Urothelium cell line (cell line): ENCODE measurements at places on chromosomes 2 and 18.

DNA sequence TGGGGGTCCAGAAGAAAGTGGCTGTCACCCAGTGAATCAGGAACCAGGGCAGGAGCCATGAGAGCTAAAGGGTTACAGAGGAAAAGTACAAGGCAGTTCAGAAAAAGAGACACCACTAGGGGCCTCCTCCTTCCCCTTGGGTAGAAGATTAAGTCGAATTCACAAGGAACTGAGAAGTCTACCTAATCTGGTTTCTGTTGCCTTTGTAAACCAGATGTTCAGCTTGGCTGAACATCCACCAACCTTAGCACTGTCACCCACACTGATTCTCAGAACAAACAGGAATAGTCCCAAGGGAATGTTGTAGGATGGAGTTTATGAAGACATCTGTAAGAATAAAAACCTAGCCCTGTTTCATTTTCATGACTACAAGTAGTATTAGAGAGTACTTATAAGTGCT lies 90.4 kb upstream of the NOSTRIN start:
- no peak for DNase-seq

DNA sequence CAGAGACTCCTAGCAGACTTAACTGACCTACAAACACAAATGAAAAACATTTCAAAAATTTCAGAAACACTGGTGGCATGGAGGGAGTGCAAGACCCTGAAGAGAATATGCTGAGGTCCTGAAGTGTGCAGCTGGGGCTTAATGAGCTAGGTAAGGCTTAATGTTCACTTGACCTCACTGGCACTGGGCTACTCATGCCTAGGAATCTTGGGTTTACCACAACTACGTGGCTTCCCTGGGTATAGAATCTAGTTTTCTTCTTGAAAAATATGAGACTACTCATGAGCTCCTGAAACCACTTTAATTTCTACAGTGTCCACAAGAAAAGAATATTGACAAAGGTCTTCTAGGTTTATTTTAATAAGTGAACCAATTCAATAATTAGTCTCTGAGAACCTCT lies 139.8 kb downstream of the HNMT start:
- no peak for DNase-seq

- no peak for DNase-seq
These were observed 81.7 kb downstream of the BCL2L11 start for GRCh38 chr2:111202266-111203040.

DNA sequence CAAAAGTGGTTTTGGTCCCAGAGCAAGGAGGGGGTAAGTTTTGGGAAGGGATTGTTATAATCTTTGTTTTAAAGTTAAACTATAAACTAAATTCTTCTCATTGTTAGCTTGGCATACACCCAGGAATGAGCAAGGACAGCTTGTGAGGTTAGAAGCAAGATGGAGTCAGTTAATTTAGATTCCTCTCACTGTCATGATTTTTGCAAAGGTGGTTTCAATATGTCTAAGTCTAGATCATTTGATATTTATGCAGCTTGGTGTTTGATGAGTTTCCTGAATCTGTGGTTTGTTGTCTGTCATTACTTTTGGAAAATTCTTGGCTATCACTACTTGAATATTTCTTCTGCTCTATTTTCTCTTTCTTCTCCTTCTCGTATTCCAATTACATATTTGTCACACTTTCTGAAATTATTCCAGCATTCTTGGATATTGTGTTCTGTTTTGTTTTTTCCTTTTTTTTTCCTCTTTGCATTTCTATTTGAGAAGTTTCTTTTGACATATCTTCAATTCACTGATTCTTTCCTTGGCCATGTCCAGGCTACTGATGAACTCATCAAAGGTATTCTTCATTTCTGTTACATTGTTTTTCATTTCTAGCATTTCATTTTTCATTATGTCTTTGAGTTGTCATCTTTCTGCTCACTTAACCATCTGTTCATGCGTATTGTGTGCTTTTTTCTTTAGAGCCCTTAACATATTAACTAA lies 5.1 kb downstream of the SP140 start:
- no peak for DNase-seq

- no peak for DNase-seq
These were observed 2.3 kb downstream of the IMPA2 start for GRCh38 chr18:11983592-11983991.

- DNase-seq = no peak
These were observed 95.3 kb upstream of the FAM136A start for GRCh38 chr2:70397186-70397585.

- DNase-seq = no peak
These were observed 71.9 kb downstream of the VWC2L start for GRCh38 chr2:214482728-214483127.

GRCh38 chr2:65153515-65153914 lies 23.6 kb upstream of the RAB1A start:
- no peak for DNase-seq

- no peak for DNase-seq
These were observed 93.2 kb downstream of the USP40 start for GRCh38 chr2:233473386-233473791.

GRCh38 chr18:78813936-78814710 lies 165.5 kb upstream of the SALL3 start:
- DNase-seq = peak; percentile 43

DNA sequence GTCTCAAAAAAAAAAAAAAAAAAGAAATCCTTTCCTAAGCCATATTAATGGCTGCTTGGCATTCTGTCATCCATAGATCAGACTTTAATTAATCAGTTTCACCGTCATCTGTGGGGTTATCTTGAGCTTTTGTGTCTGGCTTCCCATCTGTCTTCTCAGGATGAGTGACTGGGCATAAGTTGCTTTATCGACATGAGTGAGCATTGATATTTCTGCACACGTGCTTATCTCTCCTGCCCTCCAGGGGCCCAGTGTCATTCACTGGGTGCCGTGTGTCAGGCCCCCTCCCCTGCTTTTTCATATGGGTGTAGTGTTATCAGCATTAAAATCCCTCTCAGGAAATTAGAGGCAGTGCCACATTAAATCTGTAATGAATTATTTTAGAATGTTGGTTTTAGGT lies 65.6 kb downstream of the SH3BP4 start:
- no peak for DNase-seq

DNA sequence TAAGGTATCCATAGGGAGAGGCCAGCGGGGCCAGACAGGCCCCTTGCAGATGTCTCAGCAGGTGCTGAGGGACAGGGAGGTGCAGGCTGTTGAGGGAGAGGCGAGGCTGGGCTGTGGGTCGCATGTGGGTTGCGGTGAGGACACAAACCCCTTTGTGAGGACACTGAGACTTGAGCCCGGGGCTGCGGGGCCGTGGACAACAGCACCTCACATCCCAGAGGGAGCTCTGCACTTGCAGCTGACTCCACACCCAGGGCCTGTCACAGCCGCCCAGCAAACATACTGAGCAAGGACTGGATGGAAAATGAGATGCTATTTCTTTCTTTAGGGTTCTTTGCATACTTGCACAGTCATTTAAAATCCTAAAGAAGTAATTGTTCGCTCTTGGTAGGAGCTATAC lies 95.3 kb upstream of the NFATC1 start:
- no peak for DNase-seq

GRCh38 chr2:187435078-187435477 lies 13.0 kb downstream of the CALCRL start:
- no peak for DNase-seq

DNA sequence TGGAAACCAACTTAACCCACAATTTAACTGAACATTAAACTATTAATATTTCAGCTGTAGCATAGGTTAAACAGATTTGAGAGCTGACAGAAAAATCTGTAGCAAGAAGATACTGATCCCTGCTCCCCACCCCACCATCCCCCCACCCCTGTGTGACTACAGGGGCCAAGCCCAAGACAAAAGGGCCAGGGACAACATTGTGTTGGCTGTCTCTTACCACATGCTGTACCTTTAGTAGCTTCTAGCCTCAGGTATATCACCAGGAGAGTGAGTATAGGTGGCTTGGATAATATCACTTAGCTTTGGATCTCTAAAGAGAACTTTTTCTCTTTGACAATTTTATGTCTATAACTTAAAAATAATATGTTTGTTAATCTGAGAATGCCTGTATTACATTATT lies 140.7 kb downstream of the AGPS start:
- DNase-seq = no peak
